ENCODE measurements at places on chromosomes 5 and 9. TPM values are rescaled to one million over a fixed set of nuclear protein-coding genes. Genes with fewer than 3 reads are reported as not detected.

FCN2 gene
- not detected for total RNA-seq

SKP2 gene
- 7.2 TPM for total RNA-seq

SHC3 gene
- total RNA-seq, result not detected

GTF3C4 gene
- total RNA-seq, result 9.6 TPM

SLC12A2 gene
- 16.4 TPM for total RNA-seq

OR1J1 gene
- total RNA-seq, result not detected

KCNV2 gene
- total RNA-seq, result not detected

PTGS1 gene
- total RNA-seq, result 0.27 TPM

GRM6 gene
- not detected for total RNA-seq

PCDHB11 gene
- not detected for total RNA-seq
